ENCODE measurements at places on chromosomes 1 and 21.

GRCh38 chr1:201108614-201109013 lies 3.6 kb downstream of the CACNA1S start:
- no peak for DNase-seq

DNA sequence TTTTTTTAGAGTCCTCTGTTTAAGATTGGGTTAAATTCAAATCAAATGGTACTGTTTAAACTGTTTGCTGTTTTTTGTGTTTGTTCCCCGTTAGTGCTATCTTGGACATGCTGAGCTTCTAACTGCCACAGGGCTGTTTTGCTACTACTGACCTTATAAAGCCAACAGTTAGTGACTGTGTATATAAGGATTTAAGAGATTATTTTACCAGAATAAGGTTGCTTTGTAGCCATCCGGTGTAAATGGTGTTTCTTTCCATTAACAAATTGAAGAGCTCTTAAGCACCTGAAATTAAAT lies 37.0 kb downstream of the ZNF281 start:
- DNase-seq, result no peak

DNA sequence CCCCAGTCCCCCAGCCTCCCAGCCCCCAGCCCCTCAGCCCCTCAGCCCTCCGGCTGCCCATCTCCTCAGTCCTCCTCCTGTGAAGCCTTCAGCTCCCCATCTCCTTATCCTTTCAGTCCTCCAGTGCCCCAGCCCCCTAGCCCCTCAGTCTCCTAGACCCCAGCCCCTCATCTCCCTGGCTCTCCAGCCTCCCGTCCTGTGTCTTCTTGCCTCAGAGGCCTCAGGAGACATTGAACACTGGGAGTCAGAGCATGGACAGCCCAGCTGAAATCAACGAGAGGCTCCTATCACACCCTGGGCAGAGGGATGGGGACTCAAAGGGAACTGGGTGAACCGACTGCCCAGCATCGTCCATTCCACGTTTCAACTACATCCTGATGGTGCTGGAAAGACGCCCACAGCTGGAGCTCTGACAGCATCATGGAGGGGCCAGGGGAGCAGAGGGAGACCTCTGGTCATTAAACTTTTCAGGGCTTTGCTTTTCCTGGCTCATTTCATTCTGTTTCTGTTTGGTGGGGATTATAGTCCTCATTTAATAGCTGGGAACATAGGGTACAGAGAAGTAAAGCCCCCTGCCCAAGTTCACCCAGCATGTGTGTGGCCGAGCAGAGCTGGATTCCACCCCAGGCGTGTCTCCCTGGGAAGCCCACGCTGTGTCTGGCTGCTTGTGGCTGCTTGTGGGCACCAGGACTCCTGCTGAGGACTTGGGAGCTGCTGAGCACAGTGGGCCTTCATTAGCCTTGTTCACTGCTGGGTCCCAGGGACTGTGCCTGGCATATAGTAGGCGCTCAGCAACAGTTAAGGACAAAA lies 396.7 kb downstream of the PTPRU start:
- no peak for DNase-seq

DNA sequence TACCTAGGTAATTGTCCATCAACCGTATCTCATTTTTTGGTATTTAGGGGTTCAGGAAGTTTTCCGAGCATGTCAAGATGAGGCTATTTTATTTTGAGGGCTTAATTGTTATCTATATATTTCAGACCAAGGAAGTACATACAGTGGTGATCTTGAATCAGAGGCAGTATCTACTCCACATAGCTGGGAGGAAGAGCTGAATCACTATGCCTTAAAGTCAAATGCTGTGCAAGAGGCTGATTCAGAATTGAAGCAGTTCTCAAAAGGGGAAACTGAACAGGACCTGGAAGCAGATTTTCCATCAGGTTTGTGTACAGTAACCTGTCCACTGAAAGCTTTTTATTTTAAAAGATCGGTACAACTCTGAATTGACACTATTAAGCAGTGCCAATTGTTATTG lies 130.2 kb downstream of the ZMYM4 start:
- no peak for DNase-seq

DNA sequence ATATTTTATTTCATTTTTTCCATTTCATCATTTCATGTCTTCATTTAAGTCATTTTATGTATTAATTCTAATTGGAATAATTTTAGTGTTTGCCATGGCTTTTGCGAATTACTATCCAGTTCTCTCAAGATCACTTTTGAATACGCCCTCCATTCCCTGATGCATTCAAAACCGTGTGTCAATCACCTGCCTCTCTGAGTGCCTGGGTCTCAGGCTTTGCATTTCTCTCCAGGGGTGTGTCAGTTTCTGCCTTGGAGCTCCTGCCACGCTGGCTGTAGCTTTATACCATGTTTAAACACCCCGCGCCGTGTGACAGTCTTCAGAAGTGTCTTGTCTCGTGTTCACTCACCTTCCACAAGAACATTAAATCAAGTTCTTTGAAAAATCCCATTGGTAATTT lies 7.4 kb upstream of the DNMT3L start:
- DNase-seq, result no peak

- DNase-seq, result no peak
Measured at GRCh38 chr1:150992626-150993025, 10.5 kb downstream of the ANXA9 start.

- DNase-seq, result no peak
Measured at GRCh38 chr1:248243204-248243603, 12.0 kb downstream of the OR2M4 start.

DNA sequence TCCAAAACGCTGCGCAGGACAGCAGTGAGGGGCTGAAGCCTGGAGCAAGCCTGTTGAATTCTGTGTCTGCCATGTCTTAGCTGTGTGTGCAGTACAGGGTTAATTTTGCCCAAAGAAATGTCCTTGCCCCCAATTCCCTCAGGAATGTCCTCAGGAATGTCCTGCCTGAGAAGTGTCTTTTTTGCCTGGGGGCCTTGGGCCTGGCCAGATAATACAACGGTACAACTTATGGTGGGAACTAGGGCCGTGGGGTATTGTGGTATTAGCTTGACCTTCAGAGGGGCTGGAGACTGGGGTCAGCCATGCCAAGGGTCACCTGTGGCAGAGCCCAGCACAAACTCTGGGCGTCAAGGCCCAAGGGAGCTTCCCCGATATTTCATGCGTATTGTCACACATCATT lies 107.7 kb downstream of the AJAP1 start:
- DNase-seq, result no peak

DNA sequence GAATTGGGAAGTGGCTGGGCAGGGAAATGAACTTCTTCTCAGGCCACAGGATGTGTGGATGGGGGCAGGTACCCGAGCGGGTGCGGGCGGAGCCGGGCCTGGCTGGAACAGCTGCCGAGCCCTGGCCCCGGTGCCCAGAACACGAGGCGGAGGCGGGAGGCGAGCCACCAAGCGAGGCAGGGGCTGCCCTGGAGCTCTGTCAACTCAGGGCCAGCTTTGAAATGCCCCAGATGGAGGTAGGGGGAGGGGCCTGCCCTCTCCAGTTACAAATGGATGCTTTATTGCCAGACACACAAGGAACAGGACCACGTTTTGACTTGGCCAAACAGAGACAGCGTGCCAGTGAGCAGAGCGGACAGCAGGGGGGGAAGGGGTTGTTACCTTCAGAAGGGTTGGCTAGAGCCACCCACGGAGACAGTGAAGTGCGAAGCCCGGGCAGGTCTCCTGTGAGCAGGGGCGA lies 240.4 kb downstream of the SDCCAG8 start:
- DNase-seq, result no peak

- DNase-seq, result no peak
Measured at GRCh38 chr1:238606457-238606856, 715.7 kb upstream of the ZP4 start.

DNA sequence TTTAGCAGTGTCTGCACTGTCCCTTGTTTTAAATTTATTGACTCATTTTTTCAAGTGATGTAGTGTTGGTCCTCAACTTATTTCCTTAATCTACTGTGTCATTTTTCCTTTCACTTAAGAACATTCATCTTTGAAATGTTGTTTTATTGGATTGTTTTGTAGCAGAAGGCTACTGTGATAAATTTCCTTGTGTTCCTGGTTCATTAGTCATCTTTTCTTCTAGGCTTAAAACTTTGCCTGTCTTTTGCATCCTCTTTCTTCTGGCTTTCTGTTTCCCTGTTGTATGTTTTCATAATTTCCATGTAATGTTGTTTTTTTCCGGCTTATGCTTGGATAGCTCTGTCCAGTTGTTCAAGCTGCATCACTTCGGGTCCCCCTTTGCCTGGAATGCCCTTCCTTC lies 61.9 kb downstream of the UBE2T start:
- no peak for DNase-seq

- DNase-seq, result no peak
Measured at GRCh38 chr1:208997726-208998312, 585.7 kb upstream of the CAMK1G start.

- DNase-seq, result no peak
Measured at GRCh38 chr1:79896140-79896539, 889.6 kb upstream of the ADGRL4 start.
